Stimulated activated CD4-positive, alpha-beta T cell treated with anti-CD3 and anti-CD28 coated beads, Interleukin-12 subunit alpha, Interleukin-12 subunit beta, amount 100 ng/mL, for 24 hours (primary cell): ENCODE measurements at places on chromosomes 4 and X.

GRCh38 chr4:138918169-138918869, 97.3 kb upstream of the NOCT start:
- DNase-seq = no peak

GRCh38 chr4:37745946-37746345, 59.8 kb upstream of the RELL1 start:
- DNase-seq = no peak

- no peak for DNase-seq
Observed at GRCh38 chr4:161132715-161133425, 1030.9 kb downstream of the FSTL5 start.

DNA sequence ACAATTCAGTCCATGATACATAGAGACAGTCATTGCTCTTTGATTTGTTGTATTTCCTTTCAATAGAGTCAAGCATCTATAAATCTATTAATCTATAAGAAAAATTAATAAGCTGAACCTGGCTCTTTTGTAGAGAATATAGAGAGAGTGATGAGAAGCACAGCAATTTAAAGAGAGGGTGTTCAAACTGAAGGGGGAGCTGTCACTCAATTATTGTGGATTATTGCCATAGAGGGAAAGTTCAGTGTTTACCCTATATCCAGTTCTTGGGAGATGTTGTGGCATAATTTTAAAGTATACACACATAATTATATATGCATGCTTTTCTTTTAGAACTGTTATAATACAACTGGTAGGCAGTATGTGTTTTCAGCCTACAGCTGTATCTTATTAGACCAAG, 1469.0 kb upstream of the PABPC4L start:
- no peak for DNase-seq

GRCh38 chr4:94934201-94934600, 176.4 kb downstream of the BMPR1B start:
- no peak for DNase-seq

DNA sequence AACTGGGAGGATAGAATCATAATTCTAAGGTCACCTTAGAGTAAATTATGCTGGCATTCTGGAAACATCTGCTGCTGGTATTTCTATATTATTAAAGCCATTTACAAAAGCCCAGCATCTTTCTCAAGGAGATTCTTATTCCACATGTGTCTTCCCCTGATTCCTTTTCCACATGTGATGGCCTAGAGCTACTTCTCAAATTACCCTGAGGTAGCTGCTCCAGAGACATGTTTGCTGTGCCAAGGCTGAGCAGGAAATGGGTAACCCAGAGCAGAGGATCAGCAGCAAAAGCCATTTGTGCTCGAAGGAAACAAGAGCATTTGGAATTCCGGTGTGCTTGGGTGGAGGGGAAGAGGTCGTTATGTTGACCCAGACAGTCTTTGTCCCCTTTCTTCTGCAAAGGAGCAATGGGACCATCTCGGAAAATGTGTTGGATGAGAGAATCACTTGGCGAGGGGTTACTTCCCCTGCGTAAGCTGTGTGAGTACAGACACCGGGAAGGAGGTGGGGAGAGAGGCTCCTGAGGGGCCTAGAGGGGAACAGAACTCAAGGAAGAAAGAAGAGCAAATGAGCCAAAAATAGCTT, 24.6 kb downstream of the TSC22D3 start:
- DNase-seq = no peak

DNA sequence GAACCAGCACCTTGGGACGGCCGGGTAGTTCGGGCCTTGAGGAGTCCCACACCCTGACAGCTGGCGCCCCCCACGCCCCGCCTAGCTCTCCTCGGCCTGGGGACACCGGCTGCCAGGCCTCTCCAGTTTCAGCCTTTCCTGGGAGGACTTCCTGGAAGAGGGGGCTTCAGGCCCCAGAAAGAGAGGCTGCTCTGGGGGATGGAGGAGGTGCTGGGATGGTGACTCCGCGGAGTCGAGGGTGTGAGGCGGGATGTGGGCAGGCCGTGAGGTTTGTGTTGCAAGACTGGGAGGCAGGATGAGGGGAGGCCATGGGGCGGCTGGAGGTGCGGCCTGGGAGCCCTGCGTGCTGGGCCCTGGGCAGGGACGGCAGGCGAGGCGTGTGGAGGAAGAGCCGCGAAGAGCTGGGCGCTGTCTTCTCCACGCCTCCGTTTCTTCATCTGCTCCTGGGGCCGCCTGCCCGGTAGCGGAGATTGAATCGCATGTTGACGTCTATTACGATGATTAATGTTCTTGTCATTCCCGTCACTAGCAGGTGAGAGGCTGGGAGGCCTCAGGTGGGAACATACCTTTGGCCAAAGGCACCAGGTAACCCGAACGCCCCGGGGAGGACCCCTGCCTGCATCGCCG, 918 bp upstream of the FGFRL1 start:
- DNase-seq = peak; percentile 33

DNA sequence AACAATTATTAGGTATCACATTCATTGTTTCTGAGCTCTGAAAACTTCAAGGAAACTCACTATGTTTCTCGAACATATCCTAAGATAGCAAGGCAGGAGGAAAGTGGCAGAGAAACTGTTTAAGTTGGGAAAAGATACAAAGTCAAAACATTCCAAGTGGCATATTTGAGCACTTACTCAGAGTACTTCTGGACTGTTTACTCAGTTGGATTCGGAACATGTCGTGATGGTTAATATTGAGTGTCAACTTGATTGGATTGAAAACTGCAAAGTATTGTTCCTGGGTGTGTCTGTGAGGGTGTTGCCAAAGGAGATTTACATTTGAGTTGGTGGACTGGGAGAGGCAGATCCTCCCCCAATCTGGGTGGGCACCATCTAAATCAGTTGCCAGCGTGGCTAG, 298.3 kb downstream of the IL1RAPL2 start:
- DNase-seq = no peak

GRCh38 chrX:404656-405055, 17.9 kb upstream of the PPP2R3B start:
- no peak for DNase-seq
